ENCODE measurements at places on chromosomes 13 and 19.

GRCh38 chr13:99572131-99572530 is 70.9 kb downstream of the TM9SF2 start:
- DNase-seq, result no peak

GRCh38 chr13:48383384-48383783 is 29.5 kb downstream of the LPAR6 start:
- no peak for DNase-seq

DNA sequence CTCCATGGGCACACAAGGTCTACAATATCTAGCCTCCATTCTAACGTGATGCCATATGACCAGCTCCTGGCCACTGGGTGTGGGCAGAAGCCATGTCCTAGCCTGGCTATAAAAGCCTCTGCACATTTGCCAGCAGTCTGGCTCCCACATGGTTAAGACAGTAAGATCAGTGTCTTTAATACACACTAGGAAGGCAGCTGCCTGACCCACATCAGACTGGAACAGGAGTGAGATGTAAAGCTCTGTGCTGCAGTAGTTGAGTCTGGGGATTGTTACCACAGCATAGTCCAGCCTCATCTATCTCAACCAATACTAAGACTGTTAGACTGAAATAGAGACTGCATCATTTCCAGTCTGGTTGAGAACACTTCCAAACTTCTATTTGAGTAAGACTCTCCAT is 533.1 kb downstream of the IRS2 start:
- DNase-seq, result no peak

DNA sequence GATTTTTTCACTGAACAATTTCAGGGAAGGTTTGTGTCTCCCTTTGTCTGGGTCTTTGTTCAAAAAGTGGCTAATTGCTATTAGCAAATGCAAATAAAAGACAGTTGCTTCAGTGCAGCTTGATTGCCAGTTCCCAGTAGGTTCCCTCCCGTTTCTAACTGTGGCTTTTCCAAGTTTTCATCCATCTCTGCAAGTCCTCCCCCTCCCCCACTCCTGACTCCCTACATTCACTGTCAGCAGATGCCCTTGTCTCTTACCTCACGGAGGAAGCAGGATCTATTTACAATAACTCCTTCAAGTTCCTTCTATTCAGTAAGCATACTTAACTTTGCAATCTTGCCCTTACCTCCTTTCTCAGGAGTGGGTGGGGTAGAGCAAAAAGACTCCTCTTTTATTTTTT is 55.4 kb upstream of the SCEL start:
- no peak for DNase-seq

GRCh38 chr19:29397748-29398147 is 128.0 kb upstream of the VSTM2B start:
- no peak for DNase-seq

DNA sequence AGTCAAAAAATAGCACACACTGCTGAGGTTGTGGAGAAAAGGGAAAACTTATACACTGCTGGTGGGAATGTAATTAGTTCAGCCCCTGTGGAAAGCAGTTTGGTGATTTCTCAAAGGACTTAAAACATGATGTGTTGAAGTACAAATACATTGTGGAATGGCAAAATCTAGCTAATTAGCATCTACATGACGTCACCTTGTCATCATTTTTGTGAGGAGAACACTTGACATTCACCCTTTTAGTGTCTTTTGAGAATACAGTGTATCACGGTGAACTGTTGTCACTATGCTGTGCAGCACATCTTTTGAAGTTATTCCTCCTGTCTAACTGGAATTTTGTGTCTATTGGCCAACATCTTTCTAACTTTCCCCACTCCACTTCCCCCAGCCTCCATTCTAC is 5.6 kb downstream of the OR7A10 start:
- DNase-seq, result no peak

DNA sequence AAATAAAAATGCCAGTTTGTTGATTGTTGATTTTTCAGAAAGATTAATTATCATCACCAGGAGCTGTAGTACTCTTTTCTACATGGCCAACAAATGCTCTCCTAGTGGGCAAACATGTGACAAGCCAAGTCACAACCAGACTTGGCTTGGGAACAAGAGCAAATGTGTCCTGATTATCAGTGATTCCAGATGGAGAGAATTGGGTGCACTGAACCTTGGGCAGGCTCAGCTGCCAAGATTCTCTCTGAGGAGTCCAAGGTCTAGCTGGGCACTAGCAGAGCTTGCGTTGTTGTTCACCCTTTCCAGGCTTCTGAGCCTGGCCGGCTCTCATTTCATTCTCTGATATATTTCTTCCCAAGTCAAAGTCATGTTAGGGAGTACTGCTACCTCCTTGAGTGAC is 27.3 kb upstream of the GPI start:
- no peak for DNase-seq

DNA sequence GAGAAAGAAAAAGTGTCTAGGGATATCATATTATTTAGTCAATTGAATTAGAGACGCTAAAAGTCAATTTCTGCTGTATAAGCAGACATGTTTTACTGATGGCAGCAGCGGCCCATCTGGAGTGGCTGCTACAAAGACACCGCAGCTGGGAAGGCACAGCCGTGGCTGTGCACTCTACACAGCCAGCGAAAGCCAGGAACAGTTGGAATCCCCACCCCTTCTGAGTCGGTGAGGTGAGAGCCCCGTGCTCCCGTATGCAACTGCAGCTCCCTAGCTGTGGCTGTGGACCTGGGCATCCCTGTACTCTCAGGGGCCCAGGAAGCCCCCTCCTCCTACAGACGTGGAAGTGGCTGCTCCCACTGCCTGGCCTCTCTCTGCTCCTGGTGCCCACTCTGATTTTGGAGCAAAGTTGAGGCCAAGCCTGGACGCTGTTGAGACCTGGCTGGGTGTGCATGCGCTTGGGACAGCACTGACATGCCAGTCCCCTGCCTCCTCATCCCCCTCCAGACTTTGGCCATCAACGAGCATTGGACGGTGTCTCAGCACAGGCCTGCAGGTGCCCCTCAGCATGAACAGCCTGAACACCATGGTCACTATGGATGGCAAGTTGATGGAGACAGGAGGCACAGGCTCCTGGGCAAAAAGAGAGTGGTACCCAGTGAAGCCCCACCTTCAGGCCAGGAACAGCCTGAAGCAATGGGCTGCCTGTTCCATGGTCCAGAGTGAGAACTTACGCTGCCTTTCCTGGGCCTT is 944.0 kb upstream of the MIR17HG start:
- no peak for DNase-seq

DNA sequence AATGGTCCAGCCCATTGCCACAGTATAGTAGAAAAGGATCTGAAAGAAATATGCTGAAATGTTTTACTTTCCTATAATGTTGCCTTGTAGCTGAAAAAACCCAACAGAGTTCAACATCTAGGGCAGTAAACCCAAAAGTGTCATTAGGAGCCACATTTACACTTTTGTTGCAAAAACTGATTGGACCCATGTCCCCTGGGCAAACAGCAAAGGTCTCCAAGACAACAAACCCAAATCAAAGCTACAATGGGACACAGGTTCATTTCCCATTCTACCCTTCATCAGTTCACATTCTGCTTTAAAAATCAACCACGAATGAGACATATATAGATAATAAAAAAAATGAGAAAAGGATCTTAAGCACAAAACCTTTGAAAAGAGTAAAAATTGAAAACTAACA is 744.8 kb downstream of the PCDH17 start:
- no peak for DNase-seq

Data from ecto neural progenitor cell (in vitro differentiated cells).